ENCODE measurements at places on chromosomes 5 and 9.

DNA sequence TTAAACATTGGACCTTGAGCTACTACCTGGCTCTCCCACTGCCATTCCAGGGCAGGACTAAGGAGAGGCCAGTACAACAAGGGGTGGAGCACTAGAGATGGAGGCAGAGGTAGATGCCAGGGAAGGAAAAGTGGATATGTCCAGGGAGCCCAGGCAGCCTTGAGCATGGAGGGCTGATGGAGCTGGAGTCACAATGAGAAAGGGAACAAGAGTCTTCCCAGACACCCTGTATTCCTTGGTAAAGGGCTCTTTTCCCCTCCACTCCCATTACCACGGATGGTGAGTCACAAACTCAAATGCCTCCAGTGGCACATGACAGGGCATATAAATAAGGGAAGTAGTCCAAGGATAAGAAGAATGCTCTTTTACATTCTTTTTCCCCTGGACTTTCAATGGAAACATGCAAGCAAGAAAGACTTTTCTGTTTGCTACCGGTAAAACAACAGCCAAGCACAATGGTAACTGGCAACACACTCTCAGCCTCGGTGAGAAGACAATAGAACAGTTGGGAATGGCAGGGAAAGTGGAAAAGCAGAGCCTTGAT lies 16.7 kb downstream of the ERAP1 start:
- DNase-seq, result no peak
- H3K4me1 ChIP-seq, result peaks cover 16% of the 10 kb centered on the region
- H3K4me3 ChIP-seq, result no peak overlapping the region
- H3K27ac ChIP-seq, result no peak overlapping the region
- H3K36me3 ChIP-seq, result peaks cover 81% of the 10 kb centered on the region
- H3K27me3 ChIP-seq, result no peaks in the 10 kb centered on the region

DNA sequence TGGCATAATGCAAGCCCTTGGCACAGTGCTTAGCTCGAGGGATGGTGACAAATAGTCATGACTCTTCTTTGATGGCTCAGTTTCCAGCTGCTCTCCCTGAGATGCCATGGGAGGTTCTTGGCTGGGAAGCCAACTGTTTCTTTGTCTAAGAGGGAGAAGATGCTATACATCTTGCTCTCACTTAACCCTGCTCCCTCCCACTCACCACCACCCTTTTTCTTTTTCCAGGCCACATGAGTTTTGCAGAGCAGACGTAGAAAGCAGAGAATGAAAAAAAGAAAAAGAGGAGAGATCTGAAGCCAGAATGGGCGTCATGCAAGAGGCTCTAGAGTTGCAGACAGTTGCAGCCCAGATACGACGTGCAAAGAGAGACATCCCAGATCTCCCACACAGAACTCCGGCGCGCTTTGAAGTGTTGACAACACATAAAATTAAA lies 160.5 kb downstream of the FGF18 start:
- no peaks in the 10 kb centered on the region for H3K36me3 ChIP-seq
- no peak overlapping the region for H3K4me3 ChIP-seq

- H3K4me3 ChIP-seq, result no peak overlapping the region
- H3K4me1 ChIP-seq, result peaks cover 10% of the 10 kb centered on the region
- H3K27ac ChIP-seq, result no peak overlapping the region
- H3K36me3 ChIP-seq, result peaks cover 3% of the 10 kb centered on the region
Measured at GRCh38 chr9:89666950-89667349, 62.1 kb downstream of the GADD45G start.

DNA sequence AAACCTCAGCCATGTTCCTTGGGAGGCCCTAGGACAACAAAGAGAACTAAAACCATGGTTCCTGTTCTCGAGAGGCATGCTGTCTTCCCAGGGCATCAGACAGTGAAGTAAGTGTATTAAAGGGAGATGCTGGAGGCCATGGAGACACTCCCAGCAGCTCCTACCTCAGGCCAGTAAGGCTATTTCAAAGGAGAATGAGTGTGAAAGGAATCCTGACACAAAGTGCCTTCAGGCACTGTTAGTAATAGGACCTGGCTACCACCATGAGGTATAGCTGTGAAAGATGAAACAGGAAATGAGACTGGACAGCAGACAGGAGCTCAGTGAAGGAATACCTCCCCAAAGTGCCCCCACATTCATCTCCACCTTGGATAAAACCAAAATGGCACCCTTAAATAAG lies 71.0 kb downstream of the FANCC start:
- DNase-seq, result no peak
- H3K4me3 ChIP-seq, result no peak overlapping the region
- peaks cover 14% of the 10 kb centered on the region for H3K36me3 ChIP-seq
- no peak overlapping the region for H3K27ac ChIP-seq

DNA sequence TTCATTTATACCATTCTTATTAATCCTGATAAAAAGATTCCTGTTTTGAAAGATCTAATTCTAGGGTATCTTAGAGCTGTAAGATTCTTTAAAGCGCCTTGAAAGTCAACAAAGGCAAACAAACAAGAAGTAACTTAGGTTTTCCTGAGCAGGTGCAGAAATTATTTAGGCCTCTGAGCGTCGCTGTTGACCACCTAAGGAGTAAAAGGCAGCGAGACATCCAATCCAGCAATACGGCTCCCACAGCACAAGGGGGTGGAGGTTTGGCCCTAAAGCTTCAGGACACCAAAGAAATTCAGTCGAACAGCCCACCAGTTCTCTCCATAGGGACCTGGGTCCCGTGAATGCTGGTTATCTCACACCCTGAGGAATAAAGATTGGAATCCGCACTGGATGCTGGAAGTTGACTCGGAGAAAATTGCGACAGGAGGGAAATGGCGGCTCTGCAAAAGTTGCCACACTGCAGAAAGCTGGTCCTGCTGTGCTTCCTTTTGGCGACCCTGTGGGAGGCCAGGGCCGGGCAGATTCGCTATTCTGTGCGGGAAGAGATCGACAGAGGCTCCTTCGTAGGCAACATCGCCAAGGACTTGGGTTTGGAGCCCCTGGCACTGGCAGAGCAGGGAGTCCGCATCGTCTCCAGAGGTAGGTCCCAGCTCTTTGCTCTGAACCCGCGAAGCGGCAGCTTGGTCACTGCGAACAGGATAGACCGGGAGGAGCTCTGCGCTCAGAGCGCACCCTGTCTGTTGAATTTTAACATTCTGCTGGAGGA lies at the start of gene PCDHGA2:
Gene PCDHGA2, plus strand, starts transcription at position 223 of the 769 bp plus-strand sequence.
- H3K27me3 ChIP-seq, result peaks cover 26% of the 10 kb centered on the region
- H3K27ac ChIP-seq, result no peak within 1 kb of the TSS
- DNase-seq, result no peak
- no peak within 1 kb of the TSS for H3K4me3 ChIP-seq

- DNase-seq, result no peak
- no peak overlapping the region for H3K27ac ChIP-seq
- H3K36me3 ChIP-seq, result no peaks in the 10 kb centered on the region
- H3K27me3 ChIP-seq, result peaks cover 3% of the 10 kb centered on the region
- no peaks in the 10 kb centered on the region for H3K4me1 ChIP-seq
- no peak overlapping the region for H3K4me3 ChIP-seq
Measured at GRCh38 chr5:169063316-169063953, 237.5 kb downstream of the SLIT3 start.

DNA sequence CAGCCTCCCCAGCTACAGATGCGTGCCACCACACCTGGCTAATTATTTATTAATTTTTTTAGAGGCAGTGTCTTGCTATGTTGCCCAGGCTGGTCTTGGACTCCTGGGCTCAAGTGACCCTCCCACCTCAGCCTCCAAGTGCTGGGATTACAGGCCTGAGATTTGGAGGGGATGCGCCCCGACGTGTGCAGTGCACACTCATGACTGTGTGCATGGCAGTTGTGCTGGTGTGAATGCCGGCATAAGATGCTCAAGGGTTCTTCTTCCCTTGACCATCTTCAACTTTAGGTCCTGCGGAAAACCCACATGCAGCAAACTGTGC lies 3.5 kb upstream of the SLC34A1 start:
- H3K4me1 ChIP-seq, result peaks cover 31% of the 10 kb centered on the region

- peaks cover 7% of the 10 kb centered on the region for H3K27me3 ChIP-seq
- DNase-seq, result peak; percentile 69
- H3K36me3 ChIP-seq, result no peaks in the 10 kb centered on the region
- no peak within 1 kb of the TSS for H3K4me3 ChIP-seq
Measured at GRCh38 chr5:1294835-1295649, at the start of gene TERT. Gene TERT (minus strand): TSS chr5:1295068. CDS start chr5:1294989, 79 bp downstream.

DNA sequence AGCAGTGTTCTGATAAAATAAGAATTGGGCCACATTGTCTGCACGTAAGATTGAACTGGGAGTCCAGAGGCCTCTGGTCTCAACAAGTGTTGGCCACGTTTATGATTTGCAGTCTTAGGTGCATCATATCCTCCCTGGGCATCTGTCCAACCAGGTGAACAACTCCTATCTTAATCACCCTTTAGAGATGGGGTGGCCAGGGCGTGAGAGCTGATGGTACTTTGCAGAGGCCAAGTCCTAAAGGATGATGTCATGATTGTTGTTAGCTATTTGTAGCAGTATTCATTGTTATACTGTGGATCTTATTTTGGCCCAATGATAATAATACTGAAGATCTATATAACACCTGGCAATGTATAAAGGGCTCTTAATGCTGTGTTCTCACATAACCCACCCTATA lies 73.2 kb upstream of the RARS1 start:
- H3K36me3 ChIP-seq, result no peaks in the 10 kb centered on the region
- H3K4me1 ChIP-seq, result peaks cover 20% of the 10 kb centered on the region
- H3K27ac ChIP-seq, result no peak overlapping the region
- no peak overlapping the region for H3K4me3 ChIP-seq
- DNase-seq, result no peak

DNA sequence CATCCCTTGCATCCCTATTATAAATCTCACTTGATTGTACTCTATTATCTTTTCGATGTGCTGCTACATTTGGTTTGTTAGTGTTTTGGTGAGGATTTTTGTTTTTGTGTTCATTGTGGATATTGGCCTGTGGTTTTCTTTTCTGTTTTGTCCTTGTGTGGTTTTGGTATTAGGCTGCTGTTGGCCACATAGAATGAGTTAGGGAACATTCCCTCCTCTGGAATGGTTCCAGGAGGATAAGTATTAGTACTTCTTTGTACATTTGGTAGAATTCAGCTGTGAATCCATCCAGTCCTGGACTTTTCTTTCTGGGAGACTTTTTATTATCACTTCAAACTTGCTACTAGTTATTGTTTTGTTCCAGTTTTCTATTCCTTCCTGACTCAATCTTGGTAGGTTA lies 287.2 kb downstream of the CWC27 start:
- H3K27ac ChIP-seq, result no peak overlapping the region
- H3K4me1 ChIP-seq, result peaks cover 2% of the 10 kb centered on the region
- H3K36me3 ChIP-seq, result no peaks in the 10 kb centered on the region
- peaks cover 9% of the 10 kb centered on the region for H3K27me3 ChIP-seq
- H3K4me3 ChIP-seq, result no peak overlapping the region

DNA sequence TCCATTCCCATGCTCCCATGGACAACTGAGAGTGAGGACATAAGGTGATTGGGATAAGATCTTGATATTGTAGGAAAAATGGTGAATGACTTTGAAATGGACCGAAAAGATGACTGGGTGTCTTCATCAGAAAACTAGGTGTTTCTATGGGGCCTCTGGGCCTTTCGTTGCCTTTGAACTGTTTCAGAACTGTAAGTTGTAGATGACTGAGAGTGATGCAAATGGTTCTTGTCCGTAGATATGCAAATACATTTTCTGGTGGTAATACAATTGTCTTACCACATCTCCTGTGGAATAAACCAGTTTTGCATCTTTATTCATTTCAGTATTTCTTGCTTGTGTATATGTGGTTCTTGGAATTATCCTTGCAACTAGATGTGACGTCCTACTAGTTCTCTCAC lies 16.0 kb upstream of the TEX48 start:
- H3K4me1 ChIP-seq, result peaks cover 74% of the 10 kb centered on the region
- peaks cover 31% of the 10 kb centered on the region for H3K27me3 ChIP-seq

GRCh38 chr5:137236849-137237507 lies 262.1 kb downstream of the SPOCK1 start:
- no peaks in the 10 kb centered on the region for H3K27me3 ChIP-seq
- no peaks in the 10 kb centered on the region for H3K36me3 ChIP-seq
- H3K4me1 ChIP-seq, result no peaks in the 10 kb centered on the region
- H3K27ac ChIP-seq, result no peak overlapping the region

- peaks cover 5% of the 10 kb centered on the region for H3K4me1 ChIP-seq
- DNase-seq, result no peak
- no peaks in the 10 kb centered on the region for H3K27me3 ChIP-seq
- no peak overlapping the region for H3K27ac ChIP-seq
- no peak overlapping the region for H3K4me3 ChIP-seq
- no peaks in the 10 kb centered on the region for H3K36me3 ChIP-seq
Measured at GRCh38 chr9:136329211-136329627, 1.9 kb downstream of the GPSM1 start.

- DNase-seq, result no peak
- H3K27ac ChIP-seq, result no peak overlapping the region
- no peaks in the 10 kb centered on the region for H3K36me3 ChIP-seq
- peaks cover 1% of the 10 kb centered on the region for H3K27me3 ChIP-seq
- H3K4me1 ChIP-seq, result no peaks in the 10 kb centered on the region
Measured at GRCh38 chr9:75903785-75904360, 13.4 kb downstream of the PCSK5 start.

GRCh38 chr9:130992682-130993032 lies 16.3 kb upstream of the LAMC3 start:
- H3K4me3 ChIP-seq, result no peak overlapping the region
- no peaks in the 10 kb centered on the region for H3K27me3 ChIP-seq
- no peaks in the 10 kb centered on the region for H3K4me1 ChIP-seq
- DNase-seq, result no peak

- no peaks in the 10 kb centered on the region for H3K36me3 ChIP-seq
- peak; percentile 72 for DNase-seq
- peaks cover 11% of the 10 kb centered on the region for H3K27me3 ChIP-seq
- H3K4me3 ChIP-seq, result peak within 1 kb of the TSS; percentile 76
- peak within 1 kb of the TSS; percentile 26 for H3K27ac ChIP-seq
Measured at GRCh38 chr9:136686794-136687711, at the start of gene AGPAT2. Gene AGPAT2 (minus strand): TSS chr9:136687457. CDS start chr9:136687357, 100 bp downstream.

DNA sequence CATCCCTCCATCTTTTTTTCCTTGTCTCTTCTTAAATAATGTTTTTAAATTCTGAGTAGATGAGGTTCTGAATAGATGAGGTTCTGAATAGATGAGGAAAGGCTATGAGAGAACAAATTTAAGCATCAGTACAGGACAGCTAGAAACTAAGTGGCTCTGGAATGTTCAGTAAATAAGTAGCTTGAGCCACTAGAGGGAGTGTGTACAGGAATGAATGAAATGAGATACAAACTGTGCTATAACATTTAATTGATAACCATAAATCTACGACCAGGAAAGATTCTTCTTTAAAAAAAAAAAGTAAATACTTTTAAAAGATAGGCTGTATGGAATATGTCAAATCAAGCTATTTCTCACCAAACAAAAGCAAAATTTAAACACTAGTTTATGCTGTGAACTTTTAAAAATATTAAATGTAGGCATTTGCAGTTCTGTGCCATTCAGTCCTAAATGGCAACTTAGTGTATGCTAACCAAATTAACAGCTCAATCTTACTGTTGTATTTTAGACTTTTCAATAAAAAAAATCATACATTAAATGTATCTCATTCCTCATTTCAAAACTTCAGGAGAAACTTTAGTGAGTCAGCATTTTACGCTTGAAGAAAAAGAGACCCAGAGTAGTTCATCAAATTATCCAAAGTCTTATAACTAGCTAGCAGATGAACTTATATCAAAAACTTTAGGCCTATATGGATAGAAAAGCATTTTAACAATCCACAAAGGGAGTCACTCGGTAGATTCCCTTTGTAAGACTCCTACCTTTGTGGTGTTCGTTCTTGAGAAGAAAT lies 70.4 kb upstream of the SNX2 start:
- H3K36me3 ChIP-seq, result no peaks in the 10 kb centered on the region
- peaks cover 9% of the 10 kb centered on the region for H3K27me3 ChIP-seq
- no peak for DNase-seq
- no peak overlapping the region for H3K4me3 ChIP-seq
- H3K4me1 ChIP-seq, result peaks cover 9% of the 10 kb centered on the region

GRCh38 chr5:79793722-79794121 lies 104.1 kb downstream of the CMYA5 start:
- no peaks in the 10 kb centered on the region for H3K36me3 ChIP-seq

Data from activated CD4-positive, alpha-beta memory T cell treated with anti-CD3 and anti-CD28 coated beads, Interleukin-2, amount 10 ng/mL, durations not matched to agents 7 days and 5 days (primary cell).